ENCODE measurements at places on chromosomes 11 and 22. TPM values are rescaled to one million over a fixed set of nuclear protein-coding genes. Genes with fewer than 3 reads are reported as not detected.

The NTM gene
- 1.6 TPM for total RNA-seq

The SMTNL1 gene
- total RNA-seq: not detected

The CATSPER1 gene
- not detected for total RNA-seq

DNA sequence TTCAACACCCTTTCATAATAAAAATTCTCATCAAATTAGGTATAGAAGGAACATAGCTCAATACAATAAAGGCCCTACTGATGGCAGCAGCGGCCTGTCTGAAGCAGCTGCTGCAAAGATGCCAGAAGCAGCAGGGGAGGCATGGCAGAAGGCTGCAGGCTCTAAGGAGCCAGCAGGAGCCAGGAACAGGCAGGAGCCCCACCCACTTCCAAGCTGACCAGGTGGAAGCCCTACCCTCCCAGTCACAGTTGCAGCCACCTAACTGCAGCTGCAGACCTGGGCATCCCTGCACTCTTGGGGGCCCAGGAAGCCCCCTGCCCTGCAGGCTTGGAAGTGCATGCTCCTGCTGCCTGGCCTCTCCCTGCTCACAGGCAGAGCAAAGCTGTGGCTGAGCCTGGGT is 18.2 kb upstream of the OR6A2 start:
- H3K27ac ChIP-seq: no peak overlapping the region
- DNase-seq: no peak
- no peaks in the 10 kb centered on the region for H3K36me3 ChIP-seq
- no peak overlapping the region for H3K4me3 ChIP-seq
- H3K27me3 ChIP-seq: no peaks in the 10 kb centered on the region
- H3K4me1 ChIP-seq: no peaks in the 10 kb centered on the region

DNA sequence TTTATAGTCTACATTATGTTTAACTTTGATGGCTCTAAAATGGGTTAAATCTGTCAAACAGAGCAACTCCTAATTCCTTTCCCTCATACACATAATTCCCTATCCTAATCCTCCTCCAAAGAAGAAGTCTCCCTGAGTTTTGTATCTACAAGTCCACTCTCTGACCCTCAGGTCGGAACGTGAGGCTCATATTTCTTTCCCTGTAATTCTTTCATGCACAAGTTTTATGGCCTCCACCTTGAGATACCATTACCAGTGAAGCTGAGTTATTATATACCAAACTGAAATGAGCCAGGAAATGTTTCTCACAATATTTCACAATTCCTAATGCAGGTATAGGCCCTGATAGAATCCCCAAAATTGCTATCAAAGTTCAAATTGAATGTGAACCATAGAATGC is 106.4 kb downstream of the CASP12 start:
- DNase-seq: no peak
- H3K4me3 ChIP-seq: no peak overlapping the region
- no peak overlapping the region for H3K27ac ChIP-seq
- no peaks in the 10 kb centered on the region for H3K36me3 ChIP-seq

DNA sequence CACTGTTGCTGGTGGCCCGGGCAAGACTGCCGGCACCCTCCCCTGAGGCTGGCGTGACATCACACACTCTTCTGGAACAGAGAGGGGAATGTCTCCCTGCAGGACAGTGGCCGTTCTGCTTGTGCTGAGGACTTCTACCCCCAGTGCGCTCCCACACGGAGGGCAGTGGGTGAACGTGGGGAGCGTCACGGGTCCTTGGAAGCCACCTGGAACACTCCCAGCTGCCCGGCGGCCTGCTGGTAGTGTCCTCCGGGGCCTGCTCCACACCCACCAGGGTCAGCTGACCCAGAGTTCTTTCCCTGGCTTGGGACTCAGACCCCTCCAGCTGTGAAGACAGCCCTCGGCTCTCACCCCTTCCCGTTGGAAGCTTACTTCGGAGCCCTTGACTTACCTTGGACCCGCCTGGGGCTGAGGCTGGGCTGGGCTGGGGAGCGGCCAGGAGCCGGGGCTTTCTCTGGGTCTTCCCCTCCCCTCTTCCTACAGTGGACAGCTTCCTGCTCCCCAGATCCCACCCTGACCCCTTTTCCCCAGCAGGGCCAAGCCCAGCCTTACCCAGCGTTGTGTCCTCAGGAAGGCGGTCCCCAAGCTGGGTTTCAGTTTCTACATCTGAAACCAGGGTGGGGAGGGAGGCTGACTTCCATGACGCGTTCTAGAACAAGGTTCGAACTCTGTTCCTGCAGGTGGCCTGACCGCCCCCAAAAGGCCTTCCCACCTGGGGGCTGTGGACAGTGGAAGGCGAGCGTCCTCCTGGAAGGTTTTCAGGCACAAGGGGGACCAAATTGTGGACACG is 14.8 kb upstream of the GAL start:
- H3K4me3 ChIP-seq: no peak overlapping the region
- H3K36me3 ChIP-seq: no peaks in the 10 kb centered on the region
- DNase-seq: no peak
- no peak overlapping the region for H3K27ac ChIP-seq
- no peaks in the 10 kb centered on the region for H3K4me1 ChIP-seq
- no peaks in the 10 kb centered on the region for H3K27me3 ChIP-seq

- H3K4me3 ChIP-seq: peak overlapping the region; percentile 90
- peak overlapping the region; percentile 73 for H3K27ac ChIP-seq
- DNase-seq: no peak
- H3K27me3 ChIP-seq: no peaks in the 10 kb centered on the region
Measured at GRCh38 chr11:32584921-32585320, 1.3 kb downstream of the EIF3M start.

DNA sequence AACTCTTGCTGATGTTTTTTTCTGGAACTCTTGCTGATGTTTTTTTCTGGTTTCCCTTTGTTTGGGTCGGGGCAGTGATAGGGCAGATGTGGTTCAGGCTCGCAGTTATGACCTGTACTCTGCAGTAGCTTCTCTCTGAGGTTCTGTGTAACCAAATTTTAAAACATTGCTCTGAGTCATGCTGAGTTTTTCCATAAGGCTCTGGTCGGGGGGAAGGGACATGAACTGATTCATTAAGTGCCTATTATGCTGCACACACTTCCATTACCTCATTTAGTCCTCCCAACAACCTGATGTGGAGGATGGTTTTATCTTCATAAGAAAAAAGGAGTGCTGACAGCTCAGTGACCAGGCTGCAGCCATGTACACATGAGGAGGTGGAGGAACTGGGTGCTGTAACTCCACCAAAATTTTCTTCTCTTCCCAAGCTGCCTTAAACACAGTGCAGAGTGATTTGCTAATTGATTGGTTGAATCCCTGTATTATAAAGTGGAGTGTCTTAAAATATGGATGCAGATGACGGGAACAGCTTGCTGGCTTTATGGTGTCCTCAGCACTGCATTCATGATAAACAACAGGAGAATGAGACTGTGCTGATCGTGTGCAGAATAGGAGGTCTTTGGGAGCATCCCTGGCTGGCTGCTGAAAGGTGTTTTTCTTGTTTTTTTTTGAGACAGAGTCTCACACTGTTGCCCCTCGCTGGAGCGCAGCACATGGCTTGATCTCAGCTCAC is 19.1 kb downstream of the TNRC6B start:
- H3K36me3 ChIP-seq: no peaks in the 10 kb centered on the region
- no peaks in the 10 kb centered on the region for H3K27me3 ChIP-seq
- H3K4me3 ChIP-seq: no peak overlapping the region
- H3K27ac ChIP-seq: peak overlapping the region; percentile 25
- no peak for DNase-seq

DNA sequence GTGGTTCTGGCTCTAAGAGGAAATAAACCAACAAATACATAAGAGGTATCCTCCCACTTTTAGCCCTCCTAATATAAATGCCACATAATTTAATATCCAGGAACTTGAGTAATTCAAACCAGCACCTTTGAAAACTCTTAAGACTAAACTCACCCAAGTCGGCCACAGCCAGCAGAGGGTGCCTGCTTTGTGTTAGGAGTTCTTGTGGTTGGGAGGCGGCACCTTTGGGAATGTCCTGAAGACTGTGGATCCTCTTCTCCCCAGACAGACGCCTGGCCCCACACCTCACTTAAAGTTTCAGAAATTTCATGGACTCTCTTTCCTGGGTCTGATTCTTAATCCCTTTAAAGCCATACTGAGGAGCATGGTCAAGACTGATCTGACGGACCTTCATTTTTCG is 169.0 kb downstream of the TBC1D22A start:
- H3K27me3 ChIP-seq: no peaks in the 10 kb centered on the region
- H3K4me3 ChIP-seq: no peak overlapping the region
- H3K4me1 ChIP-seq: peaks cover 5% of the 10 kb centered on the region
- peak; percentile 15 for DNase-seq
- H3K27ac ChIP-seq: no peak overlapping the region

DNA sequence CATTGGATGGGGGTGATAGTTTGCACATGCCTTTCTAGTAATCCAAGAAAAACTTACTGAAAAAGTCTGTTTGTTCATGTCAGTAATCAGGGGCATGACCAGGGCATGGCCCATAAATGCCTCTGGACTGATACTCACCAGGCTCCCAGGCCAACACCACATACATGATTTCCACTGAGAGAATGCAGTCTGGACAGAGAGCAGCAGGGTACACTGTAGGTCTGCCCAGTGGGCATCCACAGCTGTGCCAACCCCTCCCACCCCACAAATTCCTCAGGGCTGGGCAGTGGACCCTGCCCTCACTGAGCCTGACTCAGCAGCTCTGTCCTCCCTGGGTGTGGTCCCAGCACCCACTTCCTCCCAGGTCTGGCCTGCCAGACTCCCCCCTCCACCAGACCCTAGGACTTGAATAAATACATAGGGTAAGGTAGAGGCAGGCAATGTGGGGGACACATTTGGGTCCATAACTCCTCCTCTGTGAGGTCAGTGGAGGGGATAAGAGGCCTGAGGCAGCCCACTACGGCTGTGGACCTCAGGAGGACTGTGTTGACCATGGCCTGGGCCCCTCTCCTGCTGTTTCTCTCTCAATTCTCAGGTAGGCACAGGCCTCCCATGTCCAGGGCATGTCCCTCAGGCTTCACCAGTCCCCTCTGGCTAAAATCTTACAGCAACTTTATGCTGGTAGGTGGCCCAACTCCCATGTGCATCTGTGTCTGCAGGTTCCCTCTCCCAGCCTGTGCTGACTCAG is 92.2 kb upstream of the TOP3B start:
- H3K4me1 ChIP-seq: no peaks in the 10 kb centered on the region
- no peaks in the 10 kb centered on the region for H3K36me3 ChIP-seq
- H3K27me3 ChIP-seq: no peaks in the 10 kb centered on the region

- no peaks in the 10 kb centered on the region for H3K36me3 ChIP-seq
- no peaks in the 10 kb centered on the region for H3K4me1 ChIP-seq
- H3K4me3 ChIP-seq: no peak overlapping the region
- H3K27ac ChIP-seq: no peak overlapping the region
Measured at GRCh38 chr11:126926376-126926791, 74.2 kb downstream of the KIRREL3 start.

DNA sequence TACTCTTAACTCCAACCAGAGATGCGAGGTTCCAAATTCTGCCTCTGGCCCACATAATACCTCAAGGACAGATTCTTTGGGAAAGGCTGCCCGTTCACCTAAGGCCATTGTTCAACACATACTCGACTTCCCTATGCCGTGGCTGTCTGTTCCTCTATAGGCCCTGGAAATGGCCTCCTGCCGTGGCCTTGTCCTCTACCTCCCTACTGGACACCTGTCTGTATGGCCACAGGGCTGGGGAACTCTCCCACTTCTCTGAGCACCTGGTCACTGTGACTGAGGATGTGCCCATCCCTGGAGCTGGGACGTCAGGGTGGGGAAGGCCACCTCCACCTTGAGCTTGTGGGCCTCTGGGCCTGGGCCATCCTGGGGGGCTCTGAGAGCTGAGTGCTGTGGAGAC is 340.5 kb upstream of the B3GAT1 start:
- no peaks in the 10 kb centered on the region for H3K4me1 ChIP-seq
- no peak overlapping the region for H3K4me3 ChIP-seq
- no peaks in the 10 kb centered on the region for H3K27me3 ChIP-seq
- no peak for DNase-seq

GRCh38 chr11:109993786-109994185 is 99.4 kb upstream of the ZC3H12C start:
- no peaks in the 10 kb centered on the region for H3K27me3 ChIP-seq
- no peaks in the 10 kb centered on the region for H3K36me3 ChIP-seq
- no peak overlapping the region for H3K27ac ChIP-seq
- no peaks in the 10 kb centered on the region for H3K4me1 ChIP-seq

- no peak overlapping the region for H3K4me3 ChIP-seq
- peak; percentile 55 for DNase-seq
- H3K4me1 ChIP-seq: no peaks in the 10 kb centered on the region
- no peaks in the 10 kb centered on the region for H3K27me3 ChIP-seq
Measured at GRCh38 chr22:23591201-23591791, 11.2 kb upstream of the IGLL1 start.

DNA sequence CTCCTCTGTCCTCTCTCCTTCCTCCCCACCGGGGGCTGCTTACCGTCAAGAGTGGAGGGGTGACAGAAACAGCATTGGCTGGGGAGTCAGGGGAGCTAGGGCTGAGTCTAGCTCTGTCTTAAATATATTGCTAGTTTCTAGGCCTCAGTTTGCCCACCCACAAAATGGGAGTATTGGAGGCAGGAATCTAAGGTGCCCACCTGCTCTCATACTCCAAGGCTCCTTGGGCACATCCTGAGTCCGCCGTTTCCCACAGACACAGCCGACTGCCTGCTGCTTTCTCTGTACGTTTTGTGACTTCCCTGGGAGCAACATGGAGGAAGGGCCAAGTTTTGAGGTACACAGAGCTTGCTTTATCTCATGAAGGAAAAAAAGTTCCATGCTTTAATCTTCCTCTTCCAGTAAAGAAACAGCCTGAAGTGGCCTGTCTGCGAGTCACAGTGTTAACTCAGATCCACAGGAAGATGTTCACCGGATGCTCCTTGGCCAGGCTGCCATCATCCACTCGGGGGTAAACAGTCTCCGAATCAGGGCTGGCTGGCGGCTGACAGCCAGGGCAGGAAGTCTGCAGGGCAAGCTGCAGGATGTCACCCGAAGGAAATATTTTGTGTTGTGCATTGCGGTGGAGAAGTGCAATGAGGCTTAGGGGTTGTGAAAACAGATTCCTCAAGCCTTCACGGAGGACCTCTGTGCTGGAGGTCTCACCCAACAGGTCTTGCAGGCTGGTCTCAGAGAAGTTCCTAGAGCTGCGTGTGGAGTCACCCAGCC is 11.0 kb upstream of the CERK start:
- H3K27me3 ChIP-seq: no peaks in the 10 kb centered on the region
- no peak overlapping the region for H3K4me3 ChIP-seq
- no peak for DNase-seq
- H3K27ac ChIP-seq: peak overlapping the region; percentile 18

DNA sequence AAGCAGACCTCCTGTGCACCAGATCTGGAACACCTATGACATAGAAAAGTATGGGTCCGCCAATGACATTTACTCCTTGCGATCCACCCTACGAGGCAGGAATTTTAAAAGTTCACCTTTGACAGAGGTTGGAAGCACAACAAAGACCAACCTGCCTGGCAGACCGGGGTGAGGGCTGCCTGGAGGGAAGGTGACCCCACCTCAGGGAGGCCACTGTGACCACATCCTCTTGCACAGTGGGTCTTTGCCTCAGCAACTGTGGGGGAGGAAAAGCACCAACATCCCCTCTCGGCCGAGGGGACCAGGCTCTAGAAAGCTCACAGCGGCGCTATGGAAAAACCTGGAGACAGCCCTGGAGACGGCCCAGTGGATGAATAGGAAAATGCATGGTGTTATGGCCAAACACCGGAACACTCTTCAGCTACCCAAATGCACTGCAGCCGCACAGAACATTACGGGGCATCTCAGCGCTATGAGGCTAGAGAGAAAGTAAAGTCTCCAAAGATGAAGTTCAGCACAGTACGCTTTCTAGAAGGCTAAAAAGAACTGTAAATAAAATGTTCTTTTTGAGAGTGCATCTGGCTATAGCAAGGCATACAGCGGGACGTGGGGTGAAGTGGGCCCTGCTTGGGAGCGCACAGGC is 1.8 kb upstream of the SHISAL1 start:
- no peaks in the 10 kb centered on the region for H3K36me3 ChIP-seq
- no peaks in the 10 kb centered on the region for H3K4me1 ChIP-seq
- DNase-seq: no peak
- no peak overlapping the region for H3K4me3 ChIP-seq

All from colonic mucosa (tissue), 4 donors.